Mesendoderm (in vitro differentiated cells): ENCODE measurements at places on chromosomes 1 and 21.

DNA sequence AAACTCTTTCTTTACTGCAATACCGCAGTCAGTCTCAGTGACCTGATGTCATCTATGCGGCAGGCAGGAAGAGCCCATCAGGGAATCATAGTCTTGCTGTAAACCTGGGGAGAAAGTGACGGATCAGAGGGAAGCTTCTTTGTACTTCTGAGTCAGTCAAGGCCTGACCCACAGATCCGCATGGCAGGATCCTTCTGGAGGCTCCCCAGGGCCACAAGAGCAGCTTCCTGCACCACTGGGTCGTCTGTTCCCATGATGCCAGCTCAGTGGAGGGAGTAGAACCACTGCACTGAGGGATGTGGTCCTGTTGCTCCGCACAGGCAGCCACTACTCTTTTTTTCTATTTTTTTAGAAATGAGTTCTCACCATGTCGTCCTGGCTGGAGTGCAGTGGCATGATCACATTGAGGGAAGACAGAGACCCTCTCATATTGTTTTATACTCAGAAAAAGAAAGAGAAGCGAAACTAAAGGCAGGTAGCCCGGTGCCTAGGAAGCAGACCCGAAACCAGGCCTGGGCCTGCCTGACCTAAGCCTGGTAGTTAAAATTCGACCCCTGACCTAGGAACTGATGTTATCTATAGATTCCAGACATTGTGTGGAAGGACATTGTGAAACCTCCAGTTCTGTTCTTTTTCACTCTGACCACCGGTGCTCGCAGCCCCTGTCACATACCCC lies 6.3 kb upstream of the ERVH48-1 start:
- peak; percentile 75 for DNase-seq

DNA sequence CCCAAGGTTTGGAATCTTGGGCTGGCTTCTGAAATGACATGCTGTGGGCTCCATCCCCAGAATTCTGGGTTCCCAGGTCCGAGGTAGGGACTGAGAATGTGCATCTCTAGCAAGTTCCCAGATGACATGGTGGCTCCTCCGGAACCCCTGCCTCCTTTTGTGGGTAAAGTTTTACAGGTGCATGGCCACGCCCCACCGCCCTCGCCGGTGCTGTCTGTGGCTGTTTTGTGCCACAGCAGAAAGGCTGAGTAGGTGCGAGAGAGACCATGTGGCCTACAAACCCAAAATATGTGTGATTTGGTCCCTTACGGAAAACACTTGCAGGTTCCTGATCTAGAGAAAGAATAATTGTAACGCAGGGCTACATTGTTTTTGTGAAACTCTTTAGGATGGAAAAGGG lies 30.9 kb downstream of the SKI start:
- no peak for DNase-seq

DNA sequence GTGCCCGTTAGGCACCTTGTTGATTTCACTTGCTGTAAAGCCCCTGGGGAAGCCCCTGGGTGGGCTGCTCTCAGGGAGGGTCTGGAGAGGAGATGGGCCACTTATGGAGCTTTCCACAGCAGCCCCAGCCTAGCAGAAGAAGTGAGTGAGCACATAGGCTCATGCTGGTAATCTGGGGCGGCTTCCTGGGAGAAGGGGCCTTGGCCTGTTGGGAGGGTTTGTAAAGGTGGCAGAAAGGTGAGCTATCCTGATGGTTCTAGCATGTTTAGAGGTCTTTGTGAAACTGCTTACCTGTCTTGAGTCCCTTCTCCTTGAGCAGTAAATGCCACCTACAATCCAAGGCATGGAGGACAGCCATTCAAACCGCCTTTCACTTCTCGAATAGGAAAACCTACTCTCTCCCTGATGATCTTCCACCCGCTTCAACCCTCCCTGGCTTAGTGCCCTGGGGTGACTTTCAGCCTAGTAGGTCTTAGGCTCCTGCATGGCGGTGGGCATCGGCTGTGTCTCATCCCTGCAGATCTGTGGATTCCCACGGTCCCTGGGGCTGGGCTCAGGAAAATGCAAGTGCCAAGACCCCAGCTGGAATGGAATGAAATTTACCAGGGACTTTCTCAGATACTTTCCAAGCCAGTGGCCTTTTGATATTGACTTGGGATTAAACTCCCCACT lies 87.6 kb upstream of the SELENON start:
- DNase-seq = no peak

- no peak for DNase-seq
Measured at GRCh38 chr1:37478890-37479254, 4.5 kb downstream of the ZC3H12A start.
